ENCODE measurements at places on chromosomes 2 and 18.

GRCh38 chr2:128369108-128369555 lies 50.5 kb upstream of the HS6ST1 start:
- DNase-seq: no peak

DNA sequence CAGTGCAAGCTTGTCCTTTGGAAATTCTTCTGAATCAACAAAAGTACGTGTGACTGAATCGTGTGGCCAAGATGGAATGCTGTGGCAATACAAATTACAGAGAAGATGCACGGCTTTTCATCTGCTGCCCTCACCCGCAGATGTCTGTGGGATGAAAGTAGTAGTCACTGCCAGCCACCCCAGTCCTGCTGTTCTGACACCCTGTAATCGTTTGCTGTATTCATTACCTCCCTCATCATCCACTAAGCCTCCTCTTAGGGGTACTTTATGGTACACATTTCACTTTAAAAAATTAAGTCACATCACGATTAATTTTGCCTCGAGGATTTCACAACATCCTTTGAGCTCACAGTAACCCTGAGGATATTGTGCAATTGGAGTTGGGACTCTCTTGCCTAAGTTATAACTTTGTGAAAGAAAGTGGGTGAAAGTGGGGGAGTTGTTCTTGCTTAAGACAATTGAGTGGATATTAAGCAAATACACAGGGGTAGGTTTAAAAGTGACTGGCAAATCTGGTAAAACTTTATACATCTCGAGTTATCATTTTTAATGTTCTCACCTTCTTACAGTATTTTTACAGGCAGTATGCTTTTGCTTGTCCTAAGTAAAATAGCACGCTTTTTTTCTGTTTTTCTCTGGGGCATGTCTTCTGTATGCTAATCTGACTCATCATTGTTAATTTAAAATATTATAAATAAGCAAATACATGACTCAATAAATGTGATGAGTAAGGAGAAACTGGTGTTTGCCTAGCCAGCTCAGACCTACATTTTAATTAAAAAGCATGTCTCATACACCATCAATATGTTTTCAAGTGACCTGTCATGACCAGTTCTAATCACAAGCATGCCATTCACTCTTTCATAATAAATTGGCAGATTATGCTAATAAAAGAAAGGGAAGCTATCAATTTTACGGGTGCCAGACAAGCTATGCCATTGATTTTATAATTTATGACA lies 680.9 kb downstream of the IRS1 start:
- DNase-seq: no peak

- no peak for DNase-seq
Observed at GRCh38 chr2:222668494-222669154, 2.8 kb upstream of the MOGAT1 start.

DNA sequence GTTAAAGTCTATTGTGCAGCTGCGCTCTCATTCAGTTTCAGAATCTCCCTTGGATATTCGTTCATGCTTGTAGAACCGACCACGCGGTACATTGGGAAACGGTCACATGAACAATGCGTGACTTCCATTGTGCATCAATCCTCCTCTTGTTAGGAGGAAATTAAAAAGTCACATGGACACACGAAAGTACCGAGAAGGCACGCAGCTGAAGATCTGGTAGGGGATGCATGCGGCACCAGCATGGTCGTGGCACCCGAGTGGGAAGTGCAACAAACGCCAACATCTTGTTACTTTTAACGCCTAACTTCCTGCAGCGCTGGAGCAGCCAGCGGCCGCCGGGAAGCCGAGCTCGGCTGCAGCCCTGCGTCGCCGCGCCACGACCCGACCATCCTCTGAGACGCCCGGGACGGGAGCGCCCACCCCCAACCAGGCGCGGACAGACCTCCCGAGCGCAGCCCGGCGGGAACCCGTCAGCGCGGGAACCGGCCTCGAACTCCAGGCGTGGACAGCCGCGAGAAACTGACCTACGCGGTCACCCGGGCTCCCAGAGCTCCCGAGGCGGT lies 412 bp downstream of the OSBPL1A start:
- DNase-seq: peak; percentile 1

DNA sequence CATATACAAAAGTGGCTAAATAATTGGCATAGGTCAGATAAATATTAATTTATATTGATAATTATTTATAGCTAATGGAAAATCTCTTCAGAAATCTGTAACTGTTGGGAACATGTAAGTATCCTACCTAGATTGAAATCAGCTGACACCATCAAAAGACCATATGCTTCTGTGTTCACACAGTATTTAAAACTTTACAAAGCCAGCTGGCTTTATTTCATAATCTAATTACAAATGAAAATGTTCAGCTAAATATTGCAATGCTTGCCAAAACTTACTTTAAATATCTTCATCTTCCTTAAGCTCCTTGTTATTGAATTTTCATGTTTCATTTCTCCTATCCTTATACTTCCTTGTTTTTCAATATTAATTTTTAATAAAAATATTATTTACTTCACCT lies 190.9 kb upstream of the DOK6 start:
- DNase-seq: no peak

DNA sequence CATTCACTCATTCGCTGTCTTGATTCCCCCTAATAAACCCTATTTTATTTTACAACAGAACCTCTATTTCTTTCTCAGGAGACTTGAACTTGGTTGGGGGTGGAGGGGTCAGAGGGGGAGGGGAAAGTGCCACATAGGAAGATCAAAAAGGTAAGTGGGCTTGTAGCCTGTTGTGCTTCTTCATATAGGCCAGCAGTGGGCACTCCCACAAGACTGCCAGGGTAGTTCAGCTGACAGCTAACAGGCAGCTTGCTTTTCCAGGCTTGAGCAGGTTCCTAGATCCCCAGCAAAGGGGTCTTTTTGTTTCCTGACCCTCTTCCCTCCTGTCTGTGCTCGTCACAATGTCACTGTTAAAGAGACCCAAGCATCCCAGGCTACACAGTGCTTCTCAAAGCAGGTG lies 829 bp upstream of the KIAA2012 start:
- DNase-seq: no peak

- no peak for DNase-seq
Observed at GRCh38 chr2:170950221-170950761, 21.2 kb downstream of the GORASP2 start.

DNA sequence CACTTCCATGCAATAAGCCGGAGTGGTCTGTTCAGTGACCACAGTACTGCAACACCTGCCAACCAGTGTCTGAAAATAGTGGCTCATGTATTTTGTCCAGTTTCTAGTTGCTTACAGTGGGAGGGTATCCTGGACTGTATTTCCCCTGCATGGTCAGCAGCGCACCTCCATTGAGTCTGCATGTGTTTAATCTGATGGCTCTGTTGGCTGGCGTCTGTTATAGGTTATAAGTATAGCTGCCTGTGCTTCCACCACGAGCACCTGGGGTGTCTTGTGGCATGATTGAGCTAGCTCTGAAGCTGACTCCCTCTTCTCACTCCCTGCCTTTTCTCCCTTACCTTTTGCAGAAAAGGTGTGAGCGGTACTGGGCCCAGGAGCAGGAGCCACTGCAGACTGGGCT lies 12.9 kb downstream of the PTPN18 start:
- DNase-seq: no peak

GRCh38 chr2:233234264-233234663 lies 17.2 kb upstream of the ATG16L1 start:
- DNase-seq: no peak

- no peak for DNase-seq
Observed at GRCh38 chr18:23578067-23578701, 8.1 kb downstream of the NPC1 start.

DNA sequence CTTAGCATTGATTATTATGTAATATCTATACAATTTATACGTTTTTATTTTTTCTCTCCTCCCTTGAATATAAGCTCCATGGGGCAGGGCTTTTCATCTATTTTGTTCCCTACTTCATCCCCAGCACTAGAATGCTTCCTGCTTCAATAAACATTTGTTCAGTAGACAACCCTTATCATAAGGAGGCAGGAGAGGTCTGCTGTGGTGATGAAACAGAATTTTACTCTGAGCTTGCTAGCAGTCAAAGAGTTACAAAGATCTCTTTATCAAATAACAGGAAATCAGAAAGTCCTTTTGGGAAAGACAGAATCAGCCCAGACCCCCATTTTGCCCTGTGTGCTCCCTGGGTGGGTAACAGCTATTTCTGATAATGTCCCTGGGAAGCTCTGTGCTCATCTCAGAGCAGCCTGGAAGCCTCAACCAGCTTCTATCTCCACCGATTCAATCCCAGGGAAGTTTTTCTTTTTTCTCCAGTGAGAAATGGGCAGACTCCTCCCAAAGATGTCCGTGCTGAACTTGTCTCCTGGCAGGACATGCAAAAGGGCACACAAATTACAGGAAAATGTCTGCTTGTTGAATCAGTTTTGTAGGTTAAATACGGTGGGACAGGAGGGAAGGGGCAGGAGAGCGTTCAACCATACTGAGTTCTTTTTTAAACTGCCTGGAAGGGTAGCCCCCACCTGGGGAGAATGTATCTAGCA lies 84.7 kb upstream of the PKDCC start:
- no peak for DNase-seq

DNA sequence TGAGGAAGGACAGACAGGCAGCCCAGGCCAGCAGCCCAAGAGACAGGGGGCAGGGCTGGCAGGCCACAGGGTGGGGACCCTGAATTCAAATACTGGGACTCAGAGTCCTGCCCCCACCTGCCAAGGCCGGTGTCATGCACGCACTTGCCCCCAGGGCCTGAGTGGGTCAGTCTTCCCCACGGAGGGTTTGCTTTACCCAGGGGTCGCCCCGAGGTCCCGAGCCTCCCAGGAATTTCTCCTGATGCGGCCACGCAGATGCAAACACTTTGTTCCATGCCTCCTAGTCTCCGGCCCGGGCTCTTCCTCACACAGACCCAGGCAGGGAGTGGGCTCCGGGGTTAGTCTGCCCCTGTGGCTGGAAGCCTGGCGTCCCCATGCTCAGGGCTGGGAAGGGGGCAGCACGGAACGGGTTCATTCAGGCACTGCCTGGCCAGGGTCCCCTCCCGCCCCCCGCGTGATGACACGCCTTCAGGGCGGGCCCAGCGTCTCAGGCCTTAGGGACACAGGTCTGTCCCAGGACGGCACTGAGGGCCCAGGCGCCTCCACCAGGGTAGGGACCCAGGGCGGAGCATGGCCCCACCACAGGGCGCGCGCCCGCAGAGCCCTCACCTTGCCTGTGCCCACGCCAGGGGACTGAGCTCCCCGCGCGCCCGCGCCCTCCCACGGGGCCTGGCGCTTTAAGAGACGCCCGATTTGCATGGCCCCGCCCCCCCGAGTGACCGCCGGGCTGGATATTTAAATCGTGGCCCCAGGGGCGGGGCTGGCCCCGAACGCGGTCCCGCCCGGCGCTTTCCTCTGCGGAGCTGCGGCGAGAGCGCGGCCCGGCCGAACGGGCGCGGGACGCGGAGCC lies at the start of gene SNED1:
SNED1 (plus strand) TSS at position 763 of the 850 bp plus-strand sequence. CDS start 220 bp downstream, outside the sequence.
- peak; percentile 43 for DNase-seq

DNA sequence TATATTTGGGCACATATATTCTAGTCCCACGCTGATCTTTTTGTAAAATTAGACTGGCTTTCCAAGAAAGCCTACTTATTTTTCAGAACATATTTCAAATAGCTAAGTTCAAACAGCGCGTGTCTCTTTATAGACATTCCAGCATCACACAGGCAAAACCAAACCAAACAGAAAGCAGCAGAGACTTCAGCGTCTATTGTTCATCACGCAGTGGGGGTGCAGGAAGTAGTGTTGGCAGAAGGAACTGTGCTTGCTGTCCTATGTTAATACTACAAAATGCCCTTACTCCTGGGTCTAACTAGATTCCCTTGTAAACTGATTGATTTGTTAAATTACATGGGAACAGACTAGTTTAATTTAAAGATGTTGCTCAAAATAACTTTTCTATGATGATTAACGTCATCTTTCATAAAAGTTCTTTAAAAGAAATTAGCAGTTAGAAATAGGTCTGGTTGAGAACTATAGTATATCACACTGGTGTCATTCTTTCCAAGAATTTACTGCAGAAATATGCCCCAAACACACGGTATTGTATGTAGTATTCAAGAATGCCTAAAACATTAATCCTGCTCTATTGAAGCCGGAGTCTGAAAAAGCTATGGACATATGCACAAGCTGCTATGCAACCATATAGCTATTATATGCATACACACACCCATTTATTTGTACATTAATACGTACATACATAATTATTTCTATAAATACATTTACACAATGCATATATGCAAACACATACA lies 436.3 kb downstream of the CBLN2 start:
- no peak for DNase-seq

DNA sequence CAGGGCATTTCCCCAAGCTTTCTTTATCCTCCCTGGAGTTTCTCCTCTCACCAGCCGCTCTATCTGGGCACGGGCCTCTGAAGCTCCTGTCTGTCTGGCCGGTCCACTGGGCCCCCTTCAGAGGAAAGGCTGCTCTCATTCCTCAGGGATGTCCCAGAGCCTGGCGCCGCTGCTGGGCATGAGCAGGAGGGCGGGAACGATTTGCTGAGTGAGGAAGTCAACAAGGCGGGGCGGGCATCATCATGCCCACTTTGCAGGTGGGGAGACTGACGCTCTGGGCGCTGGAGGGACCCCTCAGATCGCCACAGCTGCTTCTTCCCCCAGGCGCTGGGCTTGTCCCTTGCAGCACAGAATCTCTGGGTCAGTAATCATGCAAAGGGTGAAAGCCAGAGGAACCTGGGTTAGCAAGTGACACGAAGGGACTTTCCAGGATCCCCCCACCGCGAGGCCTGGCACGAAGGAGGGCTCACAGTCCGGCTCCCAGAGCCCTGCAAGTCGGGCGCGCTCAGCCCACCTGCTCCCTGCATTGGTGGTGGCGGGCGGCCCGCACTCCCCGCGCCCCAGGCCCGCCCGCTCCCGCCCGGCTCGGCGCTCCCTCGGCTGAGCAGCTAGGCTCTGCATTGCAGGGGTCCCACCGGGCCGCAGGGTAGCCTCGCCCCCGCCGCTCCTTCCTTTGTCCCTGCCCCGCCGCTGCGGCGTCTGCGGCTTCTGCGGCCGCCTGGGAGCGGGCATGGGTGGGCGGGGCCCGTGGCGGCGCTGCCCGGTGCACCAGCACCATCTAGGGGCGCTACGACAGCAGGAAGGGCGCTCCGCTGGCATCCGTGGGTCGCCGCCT lies 157.8 kb downstream of the CYRIA start:
- no peak for DNase-seq

GRCh38 chr2:45786030-45786835 lies 134.8 kb downstream of the PRKCE start:
- DNase-seq: no peak

DNA sequence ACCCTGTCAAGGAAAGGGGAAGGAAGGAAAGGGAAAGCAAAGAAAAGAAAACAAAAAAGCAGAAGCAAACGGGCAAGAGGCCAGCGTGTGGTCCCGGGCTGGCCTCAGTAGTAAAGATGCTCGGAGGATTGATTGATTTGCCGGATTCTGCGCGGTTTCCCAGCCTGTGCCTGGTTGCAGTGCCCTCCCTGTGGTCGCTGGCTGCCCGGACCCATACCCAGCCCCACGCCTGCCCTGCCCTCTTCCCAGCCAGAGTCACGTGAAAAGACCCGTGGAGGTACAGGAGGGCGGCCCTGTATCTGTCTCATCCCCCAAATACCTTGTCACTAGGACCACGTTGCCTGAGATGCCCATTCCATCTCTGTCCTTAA lies 55.1 kb upstream of the IMP4 start:
- DNase-seq: no peak
